EL (cell line): ENCODE measurements at places on chromosomes 16 and 17.

DNA sequence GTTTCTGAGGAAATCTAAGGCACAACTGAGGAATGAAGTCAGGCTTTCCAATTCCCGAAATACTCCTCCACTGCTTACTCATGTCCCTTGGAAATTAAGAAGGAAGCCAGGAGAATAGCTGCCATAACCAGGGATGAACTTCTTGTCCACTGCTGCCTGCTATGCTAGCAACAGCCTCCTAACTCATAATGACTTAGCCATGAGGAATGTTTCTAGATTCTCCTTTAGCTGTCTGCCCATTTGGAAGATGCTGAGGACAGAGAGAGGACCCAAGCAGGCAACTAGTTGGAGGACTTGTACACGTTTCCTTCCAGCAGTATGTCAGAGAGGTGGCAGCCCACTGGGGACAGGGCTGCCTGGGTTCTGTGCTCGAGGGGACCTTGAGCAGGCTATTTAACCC lies 939 bp upstream of the CCL2 start:
- DNase-seq: peak; percentile 89

DNA sequence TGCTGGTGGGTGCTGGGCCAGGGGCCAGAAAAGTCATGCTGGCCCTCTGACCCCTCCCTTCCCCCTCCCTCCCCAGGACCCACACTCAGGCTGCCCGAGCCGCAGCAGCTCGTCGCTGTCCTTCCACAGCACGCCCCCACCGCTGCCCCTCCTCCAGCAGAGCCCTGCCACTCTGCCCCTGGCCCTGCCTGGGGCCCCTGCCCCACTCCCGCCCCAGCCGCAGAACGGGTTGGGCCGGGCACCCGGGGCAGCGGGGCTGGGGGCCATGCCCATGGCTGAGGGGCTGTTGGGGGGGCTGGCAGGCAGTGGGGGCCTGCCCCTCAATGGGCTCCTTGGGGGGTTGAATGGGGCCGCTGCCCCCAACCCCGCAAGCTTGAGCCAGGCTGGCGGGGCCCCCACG lies 8.3 kb upstream of the CISD3 start:
- no peak for DNase-seq

GRCh38 chr16:20023190-20023589 lies 50.5 kb downstream of the GPR139 start:
- DNase-seq: no peak

DNA sequence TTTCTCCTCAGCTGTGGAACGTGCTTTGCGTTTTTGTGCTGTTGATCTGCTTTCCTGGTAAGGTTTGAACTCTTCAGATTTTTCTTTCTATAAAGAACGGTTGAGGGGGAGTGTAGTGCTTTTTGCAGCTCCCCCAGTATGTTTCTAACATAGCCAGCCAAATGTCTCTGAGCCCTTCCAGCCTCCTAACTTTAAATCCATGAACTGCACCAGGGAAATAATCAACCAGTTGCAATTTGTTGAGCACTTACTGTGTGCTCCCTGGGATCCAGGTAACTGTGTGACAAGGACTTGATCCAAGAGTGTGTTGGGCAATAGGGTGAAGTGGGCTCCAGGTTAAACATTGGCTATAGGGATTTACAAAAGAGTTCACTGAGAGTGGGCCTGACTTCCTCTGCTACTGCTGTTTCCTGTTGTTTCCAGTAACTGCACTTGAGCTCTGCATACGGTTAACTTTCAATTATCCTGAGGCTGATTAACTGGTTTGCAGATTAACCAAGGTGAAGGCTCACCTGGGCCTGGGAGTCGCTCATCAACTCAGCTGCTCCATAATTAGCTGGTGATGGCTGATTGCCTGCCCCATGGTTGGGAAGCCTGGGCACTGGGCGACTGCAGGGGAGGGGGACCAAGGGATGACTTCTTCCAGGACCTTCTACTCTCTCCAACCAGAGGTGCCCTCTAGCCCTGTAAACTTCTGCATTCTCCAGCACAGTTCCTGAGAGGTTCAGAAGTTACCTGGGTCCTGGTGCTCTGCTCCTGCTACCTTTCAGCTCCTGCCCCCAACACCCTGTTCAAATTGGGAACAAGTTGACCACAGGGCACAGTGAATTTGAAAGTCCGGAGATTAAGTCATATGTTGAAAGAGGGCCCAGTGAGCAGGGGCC lies 19.5 kb downstream of the HLF start:
- DNase-seq: no peak

DNA sequence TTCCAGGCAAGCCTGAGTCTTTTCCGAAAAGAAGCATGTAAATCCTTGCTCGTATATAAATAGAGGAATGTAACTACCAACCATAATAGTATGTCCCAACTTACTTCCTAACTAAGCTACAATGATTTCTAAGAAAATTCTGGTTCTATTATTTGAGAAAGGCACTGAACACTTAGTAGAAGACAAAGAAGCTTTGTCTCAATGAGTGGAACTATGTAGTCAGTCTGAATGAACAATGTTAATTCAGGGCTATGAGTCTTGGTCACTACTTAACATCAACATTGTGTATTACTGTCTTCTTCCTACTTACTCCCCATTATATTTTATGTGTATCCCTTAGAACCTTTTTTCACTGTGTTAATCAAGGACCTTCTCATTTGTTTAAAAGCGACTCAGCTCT lies 206.0 kb downstream of the CYB561 start:
- DNase-seq: no peak

- DNase-seq: peak; percentile 62
Observed at GRCh38 chr17:2033153-2033552, 3.2 kb downstream of the DPH1 start.

- DNase-seq: no peak
Observed at GRCh38 chr16:19359556-19359955, 58.1 kb upstream of the TMC5 start.

- no peak for DNase-seq
Observed at GRCh38 chr16:74268372-74268782, 28.2 kb upstream of the PSMD7 start.

GRCh38 chr16:86044881-86045590 lies 146.1 kb downstream of the IRF8 start:
- DNase-seq: no peak

DNA sequence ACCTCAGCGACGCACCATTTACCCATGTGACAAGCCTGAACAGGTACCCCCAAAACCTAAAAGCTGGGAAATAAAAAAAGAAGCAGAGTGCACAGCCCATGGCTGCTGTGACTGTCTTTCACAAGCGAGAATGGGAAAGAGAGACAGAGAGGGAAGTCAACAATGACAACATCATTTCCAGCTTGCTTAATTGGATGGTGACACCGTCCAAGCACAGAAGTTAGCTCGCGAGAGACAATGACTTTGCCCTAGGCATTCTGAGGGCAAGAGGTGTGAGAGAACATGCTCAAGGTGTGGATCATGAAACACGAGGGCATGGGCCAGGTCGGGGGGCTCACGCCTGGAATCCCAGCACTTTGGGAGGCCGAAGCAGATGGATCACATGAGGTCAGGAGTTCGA lies 19.3 kb upstream of the NSMCE1 start:
- no peak for DNase-seq

DNA sequence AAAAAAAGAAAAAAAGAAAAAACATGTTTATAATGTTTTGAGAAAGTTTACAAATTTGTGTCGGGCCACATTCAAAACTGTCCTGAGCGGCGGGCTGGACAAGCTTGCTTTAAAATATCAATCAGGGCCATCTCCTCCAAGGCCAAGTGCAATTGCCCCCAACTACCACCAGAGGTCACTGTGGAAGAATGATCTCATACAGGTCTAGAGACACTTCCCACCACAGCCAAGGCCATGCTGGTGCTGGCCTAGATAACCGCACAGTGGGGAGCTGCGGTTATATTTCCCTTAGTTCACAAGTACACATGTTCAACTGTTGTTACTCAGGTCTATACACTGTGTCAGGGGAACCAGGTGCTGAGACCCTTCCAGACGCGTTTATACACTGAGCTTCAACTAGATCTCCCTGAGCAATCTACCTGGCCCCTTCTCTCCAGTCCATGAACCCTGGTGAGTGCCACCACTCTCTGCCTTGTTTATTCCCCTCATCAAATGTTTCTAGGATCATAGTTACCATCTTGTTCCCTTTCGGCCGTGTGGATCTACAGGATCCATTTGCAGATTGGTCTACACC lies 83.8 kb upstream of the CCL2 start:
- DNase-seq: peak; percentile 68

DNA sequence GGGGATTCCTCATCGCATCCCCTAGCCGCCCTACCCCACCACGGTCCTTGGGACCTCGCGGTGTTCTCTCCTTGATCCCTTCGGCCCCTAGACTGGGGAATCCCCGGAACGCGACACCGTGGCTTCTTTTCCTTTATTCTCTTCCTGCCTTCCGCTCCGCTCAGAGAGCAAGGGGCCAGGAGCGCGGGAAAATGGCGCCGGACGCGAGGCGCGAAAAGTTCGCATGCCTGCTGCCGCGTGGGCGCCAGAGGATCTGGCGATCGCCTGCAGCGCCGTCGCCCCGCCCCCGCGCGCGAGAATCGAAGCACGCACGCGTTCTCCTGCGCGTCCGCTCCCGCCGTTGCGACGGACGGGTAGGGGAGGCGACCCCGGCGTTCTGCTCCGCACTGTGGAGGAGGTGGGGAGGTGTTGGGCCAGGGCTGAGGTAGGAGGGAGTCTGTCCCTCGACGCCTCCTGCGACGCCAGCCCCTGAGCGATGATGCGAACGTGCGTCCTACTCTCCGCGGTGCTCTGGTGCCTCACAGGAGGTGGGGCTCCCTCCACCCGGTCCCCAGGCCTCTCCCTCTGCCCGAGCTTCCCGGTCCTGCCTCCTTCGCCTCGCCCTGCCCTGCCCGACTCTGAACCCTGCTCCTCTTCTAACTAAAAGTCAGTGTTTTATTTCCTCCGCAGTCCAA lies at the start of gene ZPBP2:
ZPBP2 (plus strand) TSS at position 323 of the 674 bp plus-strand sequence; CDS start at position 476, 153 bp downstream.
- DNase-seq: no peak

DNA sequence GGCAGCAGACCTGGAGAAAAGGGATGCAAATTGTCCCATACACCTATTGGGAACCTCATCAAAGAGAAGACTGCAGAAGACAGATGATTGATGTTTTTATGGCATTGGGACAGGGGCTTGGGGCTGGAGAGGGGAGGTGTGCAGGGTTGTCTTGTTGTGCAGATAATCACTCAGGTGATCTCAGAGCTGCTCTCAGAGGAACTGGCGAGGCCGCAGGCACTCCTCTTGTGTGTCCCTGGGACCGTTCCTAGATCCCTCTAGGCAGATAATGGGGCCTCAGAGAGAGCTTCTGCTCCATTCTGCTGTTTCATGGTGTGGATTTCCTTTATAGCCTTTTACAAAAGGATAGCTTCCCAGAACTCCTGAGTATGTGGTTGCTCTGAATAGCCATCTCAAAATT lies 1.6 kb downstream of the RNF213 start:
- DNase-seq: no peak

- DNase-seq: no peak
Observed at GRCh38 chr16:28298511-28298878, 6.2 kb downstream of the SBK1 start.

GRCh38 chr17:46056800-46057304 lies 57.8 kb downstream of the STH start:
- DNase-seq: peak; percentile 74

GRCh38 chr17:44837196-44837595 lies 7.1 kb upstream of the GJC1 start:
- no peak for DNase-seq

- no peak for DNase-seq
Observed at GRCh38 chr16:3949946-3950342, 69.4 kb upstream of the CREBBP start.

DNA sequence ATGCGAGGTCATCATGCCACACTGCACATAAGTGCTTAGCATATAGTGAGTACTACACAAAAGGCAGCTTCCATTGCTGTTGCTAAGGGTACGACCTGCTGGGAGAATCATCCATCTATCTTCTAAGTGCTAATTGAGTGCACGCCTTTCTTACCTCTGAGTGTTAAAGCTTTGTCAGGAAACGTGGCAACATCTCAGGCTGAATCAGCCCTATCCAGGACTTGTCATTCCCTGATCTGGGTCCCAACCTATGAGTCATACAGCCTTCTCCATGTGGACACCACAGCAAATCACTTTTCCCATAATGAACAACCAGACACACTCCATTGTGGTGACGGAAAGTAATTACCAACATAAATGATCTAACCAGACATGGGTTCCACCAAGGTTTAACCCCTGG lies 201.1 kb upstream of the MAF start:
- DNase-seq: no peak

GRCh38 chr16:1713933-1714332 lies 7.9 kb downstream of the MAPK8IP3 start:
- no peak for DNase-seq

DNA sequence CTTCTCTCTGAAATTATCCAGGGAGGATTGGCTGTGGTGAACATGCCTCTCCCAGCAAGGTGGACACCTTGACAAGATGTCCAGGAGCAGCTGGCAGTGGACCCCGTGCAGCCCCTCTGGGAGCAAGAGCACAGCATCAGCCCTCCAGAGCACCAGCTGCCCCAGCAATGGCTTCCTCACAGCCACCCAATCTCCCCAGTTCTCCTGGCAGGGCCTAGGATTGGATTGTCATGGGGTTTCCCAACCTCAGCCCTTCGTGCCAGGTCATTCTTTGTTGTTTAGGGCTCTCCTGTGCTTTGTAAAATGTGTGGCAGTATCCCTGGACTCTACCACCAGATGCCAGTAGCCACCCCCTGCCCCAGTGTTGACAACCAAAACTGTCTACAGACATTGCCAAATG lies 1.8 kb upstream of the KRT36 start:
- no peak for DNase-seq

DNA sequence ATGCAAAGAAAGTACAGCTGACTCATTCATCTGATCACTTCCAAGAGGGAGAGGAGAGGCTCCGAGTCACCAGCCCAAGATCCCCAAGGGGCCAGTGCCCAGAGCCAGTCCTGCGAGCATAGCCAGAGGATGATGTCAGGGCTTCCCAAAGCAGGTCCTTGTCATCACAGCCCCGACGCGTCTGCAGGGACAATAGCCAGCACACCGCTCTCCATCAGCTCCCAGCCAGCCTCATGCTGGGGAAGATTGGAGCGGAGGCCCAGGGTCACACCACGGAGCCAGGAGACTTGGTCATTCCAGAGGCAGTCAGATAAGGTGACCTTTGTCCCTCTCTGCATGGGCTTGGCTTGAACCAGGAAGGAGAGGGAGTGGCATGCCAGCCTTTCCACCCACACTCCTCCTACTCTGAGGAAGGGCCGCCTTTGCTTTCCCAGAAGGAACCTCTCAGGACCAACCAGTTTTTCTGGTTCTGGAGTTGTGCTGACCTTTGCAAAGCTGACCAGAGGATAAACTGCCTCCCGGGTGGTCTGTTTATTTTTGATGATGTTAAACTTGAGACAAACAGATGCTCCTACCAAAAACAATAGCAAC lies 58.3 kb upstream of the ARHGAP44 start:
- DNase-seq: peak; percentile 70
